Stimulated activated CD4-positive, alpha-beta T cell treated with anti-CD3 and anti-CD28 coated beads, Interleukin-4, amount 100 ng/mL, for 1 hour (primary cell): ENCODE measurements at places on chromosomes 5 and 9.

DNA sequence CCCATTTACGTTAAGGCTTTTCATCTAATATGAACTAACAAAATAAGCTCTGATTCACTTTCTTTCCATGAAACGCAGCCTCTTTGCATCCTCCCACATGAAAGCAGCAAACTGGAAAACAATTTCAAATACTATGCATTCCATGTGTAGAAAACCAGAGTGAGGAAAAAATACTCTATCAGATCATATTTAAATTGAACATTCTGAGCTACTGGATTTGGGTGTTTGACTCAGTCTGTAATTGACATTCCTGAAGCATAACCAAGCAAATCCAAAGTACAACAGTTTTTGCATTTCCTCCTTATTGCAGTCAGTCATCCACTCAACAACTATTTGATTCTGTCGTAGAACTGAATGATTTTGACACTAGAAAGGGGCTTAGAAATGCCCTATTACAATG is 399.1 kb upstream of the NMUR2 start:
- DNase-seq: no peak

DNA sequence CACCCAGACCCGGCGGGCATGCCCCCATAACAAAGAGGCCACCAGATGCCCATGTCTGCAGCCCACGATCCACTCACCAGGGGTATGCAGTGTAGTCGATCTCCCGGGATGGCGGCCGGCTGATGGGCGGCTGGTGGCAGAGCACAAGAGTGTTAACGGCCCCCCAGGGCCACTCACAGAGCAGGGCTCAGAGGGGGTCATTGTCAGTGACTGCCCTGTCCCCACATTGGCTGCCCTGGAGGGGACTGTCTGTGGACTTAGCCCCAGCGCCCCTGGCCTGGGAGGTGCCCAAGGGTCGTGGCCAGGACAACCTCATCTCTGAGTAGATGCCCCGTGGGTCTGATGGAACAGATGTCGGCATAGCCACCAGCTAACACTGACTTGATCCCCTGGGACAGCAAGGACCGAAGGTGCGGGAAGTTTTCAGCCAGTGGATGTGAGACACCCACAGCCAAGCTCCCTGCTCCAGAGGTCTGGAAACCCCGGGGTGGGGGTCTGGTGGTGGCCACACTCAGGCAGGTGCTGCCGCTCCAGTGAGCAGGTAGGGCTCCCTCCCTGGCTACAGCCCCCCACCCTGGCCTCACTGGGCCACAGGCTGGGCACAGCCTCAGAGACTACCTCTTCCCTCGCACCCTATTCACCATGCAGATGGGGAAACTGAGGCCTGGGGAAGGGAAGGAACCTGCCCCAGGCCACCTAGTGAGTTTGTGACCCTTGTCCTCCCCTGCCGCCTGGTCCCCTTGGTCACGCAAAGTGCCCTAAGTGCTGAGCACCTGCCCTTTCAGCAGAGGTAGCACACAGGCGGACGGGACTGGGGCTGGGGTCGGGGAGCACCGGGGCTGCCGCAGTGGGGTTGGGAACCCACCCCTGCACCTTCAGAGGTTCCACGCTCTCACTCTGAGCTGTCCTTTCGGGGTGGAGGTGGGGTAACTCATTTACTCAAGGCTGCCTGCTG is 38.1 kb upstream of the SARDH start:
- no peak for DNase-seq

GRCh38 chr5:1757511-1757910 is 42.1 kb downstream of the MRPL36 start:
- DNase-seq: no peak

DNA sequence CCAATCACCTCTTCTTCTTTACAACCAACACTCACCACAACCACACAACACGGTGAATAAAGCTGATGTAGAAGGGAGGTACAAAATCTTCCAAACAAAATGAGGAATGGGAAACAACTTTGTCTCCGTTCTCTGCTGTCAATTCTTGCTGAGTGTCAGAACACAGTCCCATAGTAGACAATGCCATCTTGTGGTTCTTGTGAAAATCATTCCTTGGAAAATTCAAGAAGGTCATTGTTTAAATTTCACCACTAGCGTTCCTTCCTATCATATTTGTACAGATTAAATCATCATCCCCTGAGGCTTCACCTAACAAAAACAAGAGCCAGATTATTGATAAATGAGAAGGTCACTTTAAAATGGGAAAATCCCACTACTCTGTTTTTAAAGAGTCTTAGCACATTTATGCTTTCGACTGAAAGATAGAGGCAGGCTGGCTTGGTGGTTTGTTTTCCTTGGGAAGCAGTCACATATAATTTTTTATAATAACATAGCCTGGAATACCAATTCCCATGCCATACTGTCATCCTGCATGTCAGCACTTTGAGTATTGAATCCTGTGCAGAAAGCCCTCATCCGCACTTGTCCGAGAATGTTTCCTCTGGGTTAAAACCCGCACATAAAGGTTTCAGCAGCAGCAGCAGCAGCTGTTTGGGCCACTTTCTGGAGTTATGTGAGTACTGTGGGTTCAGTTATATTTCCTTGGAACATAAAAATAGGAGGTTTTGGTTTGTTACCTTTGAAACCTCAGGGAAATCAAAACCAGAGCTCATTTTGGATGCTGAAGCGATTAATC is 395.0 kb upstream of the SMARCA2 start:
- DNase-seq: no peak

GRCh38 chr9:127279717-127280285 is 15.2 kb downstream of the GARNL3 start:
- no peak for DNase-seq

GRCh38 chr5:157598350-157598936 is 22.9 kb upstream of the ADAM19 start:
- DNase-seq: no peak

DNA sequence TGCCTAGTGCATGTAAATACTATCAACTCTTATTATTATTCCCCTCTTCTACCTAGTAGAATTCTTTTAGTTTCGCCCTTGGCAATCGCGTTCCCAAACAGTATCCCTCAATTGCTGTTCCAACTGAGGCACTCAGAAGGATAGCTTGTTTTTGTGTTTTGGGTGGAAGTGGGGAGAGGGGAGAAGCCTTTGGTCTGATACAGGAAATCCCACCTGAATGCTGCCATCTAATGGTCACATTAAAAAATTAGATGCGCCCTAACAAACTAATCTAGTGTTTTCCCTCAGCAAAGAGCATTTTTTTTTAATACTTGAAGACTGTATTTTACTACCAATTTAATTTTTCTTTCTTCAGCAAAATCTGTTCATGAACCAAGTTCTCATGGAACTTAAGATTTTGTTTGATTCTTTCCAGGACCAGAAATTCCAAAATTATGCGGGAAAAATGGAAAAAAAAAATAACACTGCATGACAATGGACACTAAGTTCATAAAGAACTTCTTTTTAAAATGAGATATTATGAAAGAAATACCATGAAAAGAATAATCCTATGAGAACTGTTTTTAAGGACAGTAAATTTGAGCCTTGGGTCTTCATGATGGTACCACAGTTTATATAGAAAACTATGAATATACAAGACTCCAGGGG is 22.2 kb upstream of the GLDC start:
- no peak for DNase-seq
